ENCODE measurements at places on chromosomes 1 and 21.

DNA sequence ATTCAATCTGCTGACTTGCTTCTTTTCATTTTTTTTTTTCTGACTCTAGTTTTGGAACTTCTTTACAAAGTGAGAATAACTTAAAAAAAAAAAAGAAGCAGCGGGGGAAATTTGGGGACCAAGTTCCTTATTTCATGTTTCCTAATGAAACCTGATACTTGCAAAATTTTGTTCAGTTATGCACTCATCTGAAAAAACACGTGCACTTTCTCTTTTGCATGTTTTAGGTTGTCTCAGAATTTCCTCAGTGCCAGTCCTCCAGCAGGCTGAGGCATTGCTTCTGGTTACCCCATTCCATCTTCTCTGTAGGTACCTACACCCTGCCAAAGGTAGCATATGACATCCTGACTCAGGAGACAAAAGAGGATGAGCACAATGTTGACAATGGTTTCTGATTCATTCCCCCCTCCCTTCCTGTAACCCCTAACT lies 299.7 kb downstream of the GRIK1 start:
- DNase-seq = no peak

DNA sequence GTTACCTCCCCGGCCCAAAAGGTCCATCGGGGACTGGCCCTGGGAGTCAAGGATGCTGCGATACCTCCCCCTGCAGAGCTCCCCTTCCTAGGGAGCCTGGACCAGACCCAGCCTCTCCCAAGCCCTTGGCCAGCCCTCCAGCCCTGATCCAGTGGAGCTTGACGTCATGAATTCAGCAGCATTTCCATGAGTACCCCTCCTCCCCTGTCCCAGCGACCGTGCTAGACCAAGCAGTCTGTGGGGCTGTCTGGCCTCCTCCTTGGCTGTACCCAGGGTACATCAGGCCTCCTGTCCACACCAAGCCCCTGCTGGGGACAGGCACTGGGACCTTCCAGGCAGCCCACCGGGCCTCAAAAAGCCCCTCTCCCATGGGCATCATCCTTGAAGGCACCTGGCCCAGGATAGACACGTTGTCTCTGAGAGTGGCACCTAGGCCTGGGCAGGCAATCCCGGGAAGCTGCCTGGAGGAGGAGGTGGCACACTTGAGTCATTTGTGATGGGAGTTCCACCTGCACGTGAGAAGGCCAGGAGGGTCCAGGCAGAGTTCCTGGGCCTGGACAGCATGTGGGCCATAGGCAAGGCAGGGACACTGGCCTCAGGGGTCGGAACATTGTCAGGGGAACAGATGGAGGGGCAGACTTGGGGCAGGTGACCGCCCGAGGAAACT lies 46.4 kb downstream of the WNT9A start:
- no peak for DNase-seq

DNA sequence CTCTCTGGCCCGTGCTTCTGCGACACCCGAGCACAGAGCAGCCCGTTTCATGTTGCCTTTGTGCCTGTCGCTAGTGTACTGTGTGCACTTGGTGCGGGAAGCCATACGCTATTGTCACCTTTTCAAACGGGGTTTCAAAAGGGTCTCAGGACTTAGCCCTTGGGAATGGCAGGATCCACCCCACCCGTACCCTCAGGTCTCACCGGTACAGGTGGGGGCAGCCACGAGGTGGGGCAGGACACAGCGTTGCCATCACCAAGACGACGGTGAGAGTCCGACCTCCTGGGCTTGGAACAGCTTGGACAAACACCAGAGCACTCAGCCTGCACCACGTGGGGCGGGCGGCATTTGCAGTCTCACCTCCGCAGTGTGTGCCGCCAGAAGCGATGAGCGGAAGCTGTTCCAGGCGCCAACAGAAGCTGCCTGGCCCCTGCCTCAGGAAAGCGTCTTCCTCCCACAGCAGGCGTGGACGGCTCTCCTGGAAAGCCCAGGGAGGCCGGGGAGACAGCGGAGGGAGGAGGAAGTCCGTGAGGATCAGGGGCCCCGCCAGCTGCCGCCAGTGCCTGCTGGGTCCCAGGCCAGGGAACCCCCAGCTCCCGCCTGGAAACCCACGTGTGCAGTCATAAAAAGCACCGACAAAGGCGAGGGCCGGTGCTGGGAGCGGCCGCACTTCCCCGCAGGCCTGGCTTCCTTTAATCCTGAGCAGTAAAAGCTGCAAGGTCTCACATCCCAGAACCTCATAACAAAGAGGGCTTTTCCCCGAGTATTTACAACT lies 131.3 kb upstream of the ARHGEF16 start:
- no peak for DNase-seq

GRCh38 chr21:21290751-21291150 lies 292.5 kb downstream of the NCAM2 start:
- no peak for DNase-seq

DNA sequence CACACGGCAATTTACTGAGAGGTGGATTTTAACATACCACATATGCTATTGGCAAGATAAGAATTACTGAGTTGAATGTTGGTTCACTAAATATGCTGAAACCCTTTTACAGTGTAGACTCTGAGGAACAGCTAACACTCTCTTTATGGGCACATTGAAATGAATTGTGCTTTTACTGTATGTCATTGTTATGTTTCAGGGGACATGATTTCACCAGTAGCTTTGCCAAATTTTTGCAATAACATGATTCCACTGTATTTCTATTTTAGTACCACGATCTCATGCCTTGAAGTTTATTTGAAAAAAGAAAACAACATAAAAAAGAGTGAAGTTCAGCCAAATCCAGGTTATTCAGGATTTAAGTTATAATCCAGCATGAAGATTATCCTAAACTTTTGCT lies 188.5 kb downstream of the HLX start:
- DNase-seq = no peak

DNA sequence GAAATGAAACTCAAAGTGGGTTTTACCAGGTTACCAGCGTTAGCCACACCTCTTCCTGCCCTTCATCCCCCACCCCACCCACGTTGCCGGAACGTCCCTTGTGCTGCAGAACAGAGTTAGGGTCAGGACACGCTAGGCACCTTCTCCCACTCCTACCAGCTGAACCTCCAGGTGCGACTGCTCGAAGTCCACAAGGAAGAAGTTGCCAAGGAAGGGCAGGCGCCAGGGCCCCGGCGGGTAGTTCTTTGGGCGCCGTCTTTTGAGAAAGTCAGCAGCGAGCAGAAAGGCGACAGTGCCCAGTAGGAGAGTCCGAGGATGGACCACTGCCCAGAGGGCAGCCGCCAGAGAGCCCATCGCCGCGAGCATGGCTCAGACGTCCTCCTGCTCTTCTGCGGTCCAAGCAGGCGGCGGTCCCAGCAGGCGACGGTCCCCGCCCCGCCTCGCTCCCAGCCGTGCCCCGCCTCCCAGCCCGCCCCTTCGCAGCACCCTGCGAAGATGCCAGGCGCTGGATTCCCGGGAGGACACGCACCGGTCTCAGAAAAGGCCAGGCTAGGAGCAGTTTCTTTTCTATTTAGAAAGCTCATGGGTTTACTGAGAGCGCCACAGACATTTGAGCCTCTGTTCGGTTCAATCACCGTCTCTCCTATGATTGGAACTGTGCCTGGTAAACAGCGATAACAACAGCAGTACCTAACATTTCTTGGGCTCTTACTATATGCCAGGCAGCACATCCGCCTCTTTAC lies at the start of gene CYP2J2:
CYP2J2 (minus strand) TSS at position 393 of the 743 bp plus-strand sequence; CDS start at position 366, 27 bp downstream.
- peak; percentile 10 for DNase-seq

DNA sequence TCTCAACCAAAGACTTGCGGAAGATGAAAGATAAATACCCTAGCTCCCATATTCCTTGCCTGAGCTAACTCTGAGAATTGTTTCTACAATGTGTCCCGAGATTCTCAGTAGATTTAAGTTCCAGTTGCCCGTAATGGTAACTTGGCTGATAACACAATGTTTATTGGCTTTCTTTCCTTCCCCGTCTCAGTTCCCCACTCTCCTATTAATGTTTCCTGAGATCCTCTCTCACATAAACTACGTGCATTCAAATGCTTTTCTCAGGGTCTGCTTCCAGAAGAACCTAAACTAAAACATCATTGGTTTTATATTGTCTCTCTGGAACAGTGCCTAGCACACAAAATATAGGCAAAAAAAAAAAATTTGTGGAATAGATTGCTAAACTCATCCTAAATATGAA lies 794.2 kb upstream of the ADGRL2 start:
- no peak for DNase-seq

DNA sequence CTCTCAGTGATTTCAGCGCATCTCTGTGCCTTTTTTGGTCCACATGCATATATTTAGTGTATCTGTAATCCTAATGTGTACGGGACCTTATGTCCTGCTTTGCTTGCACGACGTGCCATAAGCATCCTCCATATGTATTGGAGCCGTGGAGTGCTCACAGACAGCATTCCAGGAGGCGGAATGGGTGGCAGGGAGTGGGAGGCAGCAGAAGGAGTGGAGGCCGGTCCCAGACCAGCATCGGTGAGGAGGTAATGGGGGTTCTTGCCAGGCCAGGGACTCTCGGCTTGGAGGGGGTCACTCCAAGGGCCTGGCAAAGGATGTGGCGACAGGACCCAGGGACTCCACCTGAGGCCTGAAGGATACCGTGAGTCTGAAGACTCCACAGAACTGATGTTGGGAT lies 185.0 kb downstream of the CAMTA1 start:
- no peak for DNase-seq

DNA sequence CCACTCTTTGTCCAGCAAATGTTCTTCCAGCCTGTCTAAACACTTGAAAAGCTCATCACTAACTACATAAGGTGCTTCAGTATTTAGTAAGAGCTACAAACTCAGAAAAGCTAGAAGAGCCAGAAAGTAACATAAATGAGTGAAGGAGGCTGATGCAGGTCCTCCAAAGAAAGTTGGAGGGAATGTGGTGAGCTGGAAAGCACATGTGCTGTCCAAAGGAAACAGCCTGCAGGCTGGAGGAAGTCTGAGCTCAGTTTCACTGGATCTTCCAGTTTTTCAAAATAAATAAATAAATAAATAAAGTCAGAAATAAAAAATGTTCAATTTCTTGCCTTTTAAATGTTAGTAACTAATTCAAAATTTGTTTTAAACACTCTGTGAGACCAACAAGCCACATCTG lies 25.5 kb downstream of the ZC3H11B start:
- DNase-seq = no peak

DNA sequence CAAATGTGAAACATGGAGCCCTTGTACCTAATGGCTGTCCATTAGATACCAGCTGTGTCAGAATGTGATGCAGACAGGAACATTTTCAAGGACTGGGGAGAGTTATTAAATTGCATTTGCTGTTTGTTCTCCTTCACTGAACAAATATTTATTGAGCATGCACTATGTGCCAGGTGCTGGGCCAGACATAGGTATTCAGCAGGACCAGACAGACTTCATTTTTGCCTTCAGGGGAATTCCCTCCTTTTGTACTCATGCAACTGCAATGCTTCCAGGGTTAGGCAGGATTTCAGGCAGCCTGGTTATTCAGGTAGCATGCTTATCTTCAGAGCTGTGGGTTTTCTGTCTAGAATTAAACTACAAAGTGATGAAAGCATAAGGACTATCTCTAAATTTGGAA lies 64.2 kb upstream of the SMYD2 start:
- DNase-seq = no peak

- no peak for DNase-seq
Measured at GRCh38 chr1:54556110-54556509, 8.1 kb downstream of the ACOT11 start.

GRCh38 chr1:243798726-243799125 lies 51.3 kb downstream of the AKT3 start:
- no peak for DNase-seq

DNA sequence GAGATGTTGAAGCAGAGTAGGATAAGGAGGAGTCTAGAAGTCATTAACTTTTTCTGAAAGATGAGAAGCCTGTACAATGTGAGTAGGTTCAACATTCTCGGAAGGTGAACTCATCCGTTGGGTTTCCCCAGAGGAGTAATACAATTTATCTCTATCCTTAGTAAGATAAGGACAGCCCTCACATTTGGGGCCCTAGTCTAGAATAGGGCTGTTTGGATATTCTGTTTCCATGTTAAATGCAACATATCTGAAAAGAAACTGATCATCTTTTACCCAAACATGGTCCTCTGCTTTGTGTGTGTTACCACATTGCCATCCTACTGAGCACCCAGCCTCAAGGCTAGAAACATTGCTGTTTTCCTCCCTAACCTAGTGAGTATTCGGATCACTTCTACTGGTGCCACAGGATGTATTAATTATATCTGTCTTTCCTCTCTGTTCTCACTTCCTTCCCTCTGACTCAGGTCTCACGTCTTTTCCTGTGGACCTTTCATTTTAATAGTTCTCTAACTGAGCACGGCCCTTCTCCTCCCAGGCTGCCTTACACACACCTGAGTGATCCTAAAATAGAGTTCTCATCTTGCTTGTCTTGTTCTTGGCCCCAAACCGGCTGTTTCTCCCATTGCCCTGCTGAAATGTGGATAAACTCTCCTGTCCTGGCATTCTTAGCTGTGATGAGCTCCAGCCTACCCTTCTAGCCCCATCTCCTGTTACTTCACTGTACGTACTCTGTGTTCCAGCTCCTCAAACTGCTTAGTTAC lies 91.7 kb downstream of the CDC14A start:
- no peak for DNase-seq

DNA sequence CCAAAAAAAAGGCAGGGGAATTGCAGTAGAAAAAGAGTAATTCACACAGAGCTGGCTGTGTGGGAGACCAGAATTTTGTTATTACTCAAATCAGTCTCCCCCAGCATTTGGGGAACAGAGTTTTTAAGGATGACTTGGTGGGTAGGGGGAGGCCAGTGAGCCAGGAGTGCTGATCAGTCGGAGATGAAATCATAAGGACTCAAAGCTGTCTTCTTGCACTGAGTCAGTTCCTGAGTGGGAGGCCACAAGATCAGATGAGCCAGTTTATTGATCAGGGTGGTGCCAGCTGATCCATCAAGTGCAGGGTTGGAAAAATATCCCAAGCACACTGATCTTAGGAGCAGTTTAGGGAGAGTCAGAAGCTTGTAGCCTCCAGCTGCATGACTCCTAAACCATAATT lies 23.7 kb upstream of the EDARADD start:
- no peak for DNase-seq

DNA sequence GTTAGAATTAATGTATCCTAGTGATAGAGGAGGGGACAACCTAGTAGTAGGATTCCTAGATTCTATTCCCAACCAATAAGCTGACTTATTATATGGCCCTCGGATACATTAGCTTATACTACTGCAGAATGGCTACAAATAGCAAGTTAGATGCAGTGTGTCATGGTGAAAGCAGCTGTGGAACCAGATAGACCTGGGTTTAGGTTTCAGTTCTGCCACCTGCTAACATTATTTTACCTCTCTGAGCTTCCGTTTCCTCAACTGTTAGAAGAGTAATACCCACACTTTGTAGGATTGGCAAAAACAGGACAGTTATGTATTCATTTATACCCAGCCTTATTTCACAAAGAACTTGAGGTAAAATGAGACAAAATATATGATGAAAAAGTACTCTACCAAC lies 21.6 kb upstream of the MAGOH start:
- DNase-seq = no peak

DNA sequence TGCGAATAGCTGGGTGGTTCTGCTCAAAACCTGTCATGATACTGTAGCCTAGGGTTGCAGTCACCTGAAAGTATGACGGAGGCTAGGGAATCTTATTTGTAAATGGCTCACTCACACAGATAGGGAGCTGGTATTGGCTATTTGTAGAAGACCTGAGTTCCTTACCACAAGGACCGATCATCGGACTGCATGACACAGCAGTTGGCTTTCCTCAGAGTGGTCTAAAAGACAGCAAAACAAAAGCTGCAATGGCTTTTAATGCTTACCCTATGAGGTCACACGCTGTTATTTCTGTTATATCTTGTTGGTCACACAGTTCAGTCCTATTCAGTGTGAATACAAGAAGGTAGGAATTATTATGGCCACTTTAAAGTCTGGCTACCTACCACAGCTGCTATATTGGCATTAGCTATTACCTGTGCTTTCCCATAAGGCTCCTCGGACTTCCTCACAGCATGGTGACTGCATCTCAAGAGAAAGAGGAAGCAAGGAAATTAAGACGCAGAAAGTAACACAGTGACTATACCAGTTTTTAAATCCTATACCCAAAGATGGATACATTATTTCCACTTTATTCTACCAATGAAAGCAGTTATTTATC lies 68.4 kb upstream of the LRRC7 start:
- no peak for DNase-seq

All from activated CD8-positive, alpha-beta memory T cell treated with anti-CD3 and anti-CD28 coated beads for 4 hours (primary cell).